ENCODE measurements at places on chromosomes 2 and 18.

- DNase-seq: no peak
Measured at GRCh38 chr2:12376025-12376424, 340.7 kb upstream of the TRIB2 start.

DNA sequence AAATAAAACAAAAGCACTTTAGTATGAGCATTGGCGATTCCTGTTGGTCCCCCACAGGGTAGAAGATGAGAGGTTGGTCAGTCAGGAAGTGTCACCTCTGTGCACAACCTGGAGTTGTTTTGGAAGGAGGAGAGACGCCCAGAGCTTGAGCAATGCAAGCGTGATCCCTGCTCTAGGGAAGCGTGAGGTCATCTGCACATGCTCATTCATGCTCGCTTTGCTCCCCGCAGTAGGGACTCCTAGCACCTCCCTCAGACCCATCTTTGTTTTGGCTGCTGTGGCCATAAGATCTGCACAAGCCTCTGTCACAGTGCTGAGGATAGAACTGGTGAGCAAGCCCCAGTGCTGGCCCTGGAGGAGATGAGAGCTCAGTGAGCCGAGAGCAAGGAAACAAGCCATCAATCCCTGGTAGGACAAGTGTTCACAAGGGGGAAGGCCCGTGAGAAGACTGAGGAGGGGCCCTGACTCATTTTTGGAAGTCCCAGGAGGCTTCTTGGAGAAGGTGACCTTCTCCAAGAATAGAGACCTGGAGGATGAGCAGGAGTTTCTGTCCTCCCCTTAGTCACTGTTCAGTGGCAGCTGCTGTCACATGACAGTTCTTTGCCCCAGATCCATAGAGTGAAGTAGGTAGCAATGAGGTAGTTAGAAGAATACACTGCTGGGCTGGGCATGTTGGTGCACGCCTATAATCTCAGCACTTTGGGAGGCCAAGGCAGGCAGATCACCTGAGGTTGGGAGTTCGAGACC, 13.3 kb upstream of the ATP8B1 start:
- DNase-seq: no peak

DNA sequence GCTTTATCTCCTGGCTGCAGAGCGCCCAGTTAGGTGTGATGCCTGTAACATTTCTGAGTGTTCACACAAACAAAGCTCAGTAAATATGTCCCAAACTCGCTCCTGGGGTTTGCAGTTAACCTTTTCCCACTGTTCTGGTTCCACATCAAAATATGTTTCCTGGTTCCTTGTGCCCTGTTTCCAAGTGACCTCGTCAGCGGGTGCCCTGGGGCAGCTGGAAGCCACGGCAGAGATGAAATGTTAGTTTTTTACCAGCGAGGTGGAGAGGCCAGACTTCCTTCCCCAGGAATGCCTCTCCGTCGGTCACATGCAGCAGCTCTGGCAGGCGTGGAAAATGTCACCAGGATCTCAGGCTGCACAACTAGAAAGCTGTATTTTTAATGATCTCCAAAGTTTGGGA, 18.2 kb downstream of the NFATC1 start:
- no peak for DNase-seq

GRCh38 chr2:158300394-158300793, 156.2 kb downstream of the CCDC148 start:
- DNase-seq: no peak

- peak; percentile 2 for DNase-seq
Measured at GRCh38 chr18:73691118-73691517, 456.5 kb downstream of the FBXO15 start.

DNA sequence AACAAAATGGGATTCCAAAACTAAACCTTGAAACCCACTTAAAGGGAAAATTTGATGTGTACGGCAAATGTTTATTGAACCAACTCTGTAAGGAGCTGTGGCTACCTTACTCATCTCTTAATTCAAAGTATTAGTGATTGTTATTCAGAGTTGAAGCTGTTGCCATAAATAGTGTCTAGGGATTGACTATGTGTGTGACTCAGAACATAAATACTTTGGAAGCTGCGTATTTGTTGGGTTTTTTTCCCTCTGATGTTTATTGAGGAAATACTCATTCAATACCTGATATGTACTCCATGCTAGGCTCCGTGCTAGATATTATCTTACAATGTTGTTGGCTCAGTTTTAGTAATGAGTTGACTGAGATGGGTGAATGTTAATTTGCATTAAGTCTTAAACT, 90.4 kb downstream of the PTRHD1 start:
- DNase-seq: peak; percentile 62

DNA sequence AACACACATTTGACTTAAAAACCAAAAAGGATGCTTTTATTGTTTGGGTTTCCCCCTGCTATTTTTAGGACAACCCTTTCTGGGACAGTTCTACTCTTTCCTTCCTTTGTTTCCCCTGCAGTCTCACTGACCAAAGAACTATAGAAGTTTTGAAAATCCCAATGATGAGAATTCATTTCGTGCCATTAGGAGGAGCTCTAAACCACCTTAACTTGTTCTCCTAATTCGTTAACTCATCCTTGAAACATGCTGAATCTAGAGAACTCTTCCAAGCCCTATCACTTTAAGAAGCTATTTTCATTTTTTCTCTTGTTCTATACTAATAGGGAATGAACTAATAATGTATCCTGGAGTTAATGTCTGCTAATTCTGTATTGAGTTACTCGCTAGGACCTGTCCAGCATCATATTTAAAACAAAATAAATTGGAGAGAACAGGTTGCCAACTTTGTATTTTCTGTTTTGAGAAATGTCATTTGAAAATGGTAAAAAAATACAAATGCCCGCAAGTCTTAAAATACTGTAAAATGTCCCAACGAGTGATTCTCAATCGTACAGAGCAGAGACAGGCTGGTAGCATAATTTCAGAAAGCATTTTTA, 62.9 kb downstream of the AFTPH start:
- DNase-seq: peak; percentile 65

GRCh38 chr18:48488388-48488850, 50.4 kb upstream of the CTIF start:
- DNase-seq: peak; percentile 93

- peak; percentile 89 for DNase-seq
Measured at GRCh38 chr2:108533832-108534583, at the start of gene LIMS1. Gene LIMS1 (plus strand): TSS chr2:108534470. CDS start chr2:108534563, 93 bp downstream.

DNA sequence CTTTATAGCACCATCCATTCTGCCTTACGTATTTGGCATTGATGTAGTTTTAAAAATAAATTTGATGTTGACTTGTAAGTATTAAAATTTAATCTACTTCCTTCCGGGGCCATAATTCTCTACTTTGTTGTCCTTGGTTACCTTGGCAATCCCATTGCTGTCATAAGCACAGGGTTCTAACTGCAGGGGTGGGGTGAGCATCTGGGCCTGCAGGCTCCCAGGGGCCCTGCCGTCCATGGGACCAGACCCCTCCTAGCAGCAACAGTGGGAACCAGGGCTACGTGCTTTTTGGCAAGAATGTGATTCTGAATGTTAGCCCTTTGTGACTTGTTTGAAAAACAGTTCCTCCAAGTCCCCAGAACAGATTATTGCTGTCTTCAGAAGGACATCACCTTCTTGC, 4.9 kb downstream of the ASAP2 start:
- no peak for DNase-seq
